NK-92 treated with Interleukin-12 subunit alpha and Interleukin-12 subunit beta, amount 100 ng/mL, for 24 hours (cell line): ENCODE measurements at places on chromosomes 13 and 19.

- DNase-seq, result no peak
These were observed 199.2 kb downstream of the TM9SF2 start for GRCh38 chr13:99700468-99700867.

DNA sequence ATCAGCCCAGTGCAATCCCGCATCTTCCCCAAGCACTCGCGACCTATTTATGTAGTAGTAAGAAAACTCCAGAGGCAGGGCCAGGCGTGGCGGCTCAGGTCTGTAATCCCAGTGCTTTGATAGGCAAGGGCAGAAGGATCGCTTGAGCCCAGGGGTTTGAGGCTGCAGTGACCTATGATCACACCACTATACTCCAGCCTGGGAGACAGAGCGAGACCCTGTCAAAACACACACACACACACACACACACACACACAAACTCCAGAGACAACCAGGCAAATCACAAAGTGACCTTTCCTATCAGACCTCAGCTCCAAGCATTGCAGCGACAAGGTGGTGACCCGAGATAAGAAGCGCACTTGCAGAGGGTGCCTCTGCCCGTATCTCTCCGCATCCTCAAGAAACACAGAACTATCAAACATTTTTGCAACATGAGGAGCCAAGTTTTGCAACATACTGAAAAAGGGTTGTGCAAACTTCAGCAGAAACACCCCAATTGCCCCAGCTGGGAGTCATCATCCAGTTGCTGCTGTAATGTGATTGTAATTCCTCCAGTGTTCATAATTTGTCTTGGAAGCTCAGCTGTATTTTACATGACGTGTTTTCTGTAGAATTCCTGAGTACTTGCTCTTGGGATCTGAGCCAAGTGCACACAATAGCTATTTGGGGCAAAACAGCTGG is 8.7 kb upstream of the KLF2 start:
- no peak for DNase-seq

DNA sequence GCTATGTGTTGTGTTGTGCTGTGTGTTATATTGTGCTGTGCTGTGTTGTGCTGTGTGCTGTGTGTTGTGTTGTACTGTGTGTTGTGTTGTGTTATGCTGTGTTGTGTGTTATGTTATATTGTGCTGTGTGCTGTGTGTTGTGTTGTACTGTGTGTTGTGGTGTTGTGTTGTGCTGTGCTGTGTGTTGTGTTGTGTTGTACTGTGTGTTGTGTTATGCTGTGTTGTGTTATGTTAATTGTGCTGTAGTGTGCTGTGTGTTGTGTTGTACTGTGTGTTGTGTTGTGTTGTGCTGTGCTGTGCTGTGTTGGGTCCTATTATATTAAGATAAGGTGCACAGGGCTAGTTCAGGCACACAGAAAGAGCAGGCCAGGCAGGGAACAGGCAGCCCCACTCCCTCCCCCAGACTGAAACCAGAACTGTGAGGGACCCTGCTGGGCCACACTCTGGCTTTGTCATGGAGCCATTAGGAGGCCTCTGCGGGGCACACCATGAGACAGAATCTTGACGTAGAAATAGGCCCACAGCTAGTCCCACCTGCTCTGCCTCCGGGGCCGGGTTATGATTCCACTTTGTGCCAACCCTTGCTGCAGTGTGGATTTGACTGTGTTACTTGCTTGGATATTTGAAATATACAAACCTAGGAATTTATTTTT is 12.1 kb downstream of the SOX1 start:
- no peak for DNase-seq

GRCh38 chr13:30798776-30799355 is 63.5 kb downstream of the ALOX5AP start:
- DNase-seq, result no peak

DNA sequence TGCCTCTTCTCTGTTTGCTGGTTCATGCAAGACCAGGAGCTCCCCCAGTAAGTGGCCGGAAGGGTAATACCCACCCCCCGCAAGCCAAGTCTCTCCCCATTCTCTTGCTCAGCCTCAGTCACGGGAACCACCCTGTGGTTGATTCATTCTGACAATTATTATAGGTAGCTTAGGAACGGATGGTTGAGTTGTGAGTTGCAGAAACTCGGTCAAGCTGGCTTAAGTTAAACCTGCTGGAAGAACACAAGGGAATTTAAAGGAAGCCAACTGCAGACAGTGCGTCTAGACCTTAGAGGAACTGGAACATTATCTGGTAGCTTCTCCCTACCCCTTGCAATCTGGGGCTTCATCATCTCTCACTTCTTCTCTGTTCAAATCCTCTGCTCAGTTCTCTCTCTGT is 8.9 kb downstream of the FPR1 start:
- DNase-seq, result no peak

DNA sequence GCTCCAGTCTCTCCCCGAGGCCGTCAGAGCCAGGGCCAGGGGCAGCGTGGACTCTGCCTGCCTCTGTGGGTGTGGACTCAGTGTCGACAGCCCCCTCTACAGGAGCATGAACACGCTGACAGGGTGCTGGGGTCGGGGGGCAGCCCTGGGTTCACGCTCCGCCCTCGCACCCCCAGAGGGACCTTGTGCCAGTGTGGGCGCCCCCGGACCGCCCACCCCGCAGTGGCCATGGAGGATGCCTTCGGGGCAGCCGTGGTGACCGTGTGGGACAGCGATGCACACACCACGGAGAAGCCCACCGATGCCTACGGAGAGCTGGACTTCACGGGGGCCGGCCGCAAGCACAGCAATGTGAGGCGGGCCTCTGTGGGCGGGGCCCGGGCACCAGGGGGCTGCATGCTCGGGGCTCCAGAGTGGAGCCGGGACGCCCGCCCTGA is 8.3 kb downstream of the TRPM4 start:
- no peak for DNase-seq

DNA sequence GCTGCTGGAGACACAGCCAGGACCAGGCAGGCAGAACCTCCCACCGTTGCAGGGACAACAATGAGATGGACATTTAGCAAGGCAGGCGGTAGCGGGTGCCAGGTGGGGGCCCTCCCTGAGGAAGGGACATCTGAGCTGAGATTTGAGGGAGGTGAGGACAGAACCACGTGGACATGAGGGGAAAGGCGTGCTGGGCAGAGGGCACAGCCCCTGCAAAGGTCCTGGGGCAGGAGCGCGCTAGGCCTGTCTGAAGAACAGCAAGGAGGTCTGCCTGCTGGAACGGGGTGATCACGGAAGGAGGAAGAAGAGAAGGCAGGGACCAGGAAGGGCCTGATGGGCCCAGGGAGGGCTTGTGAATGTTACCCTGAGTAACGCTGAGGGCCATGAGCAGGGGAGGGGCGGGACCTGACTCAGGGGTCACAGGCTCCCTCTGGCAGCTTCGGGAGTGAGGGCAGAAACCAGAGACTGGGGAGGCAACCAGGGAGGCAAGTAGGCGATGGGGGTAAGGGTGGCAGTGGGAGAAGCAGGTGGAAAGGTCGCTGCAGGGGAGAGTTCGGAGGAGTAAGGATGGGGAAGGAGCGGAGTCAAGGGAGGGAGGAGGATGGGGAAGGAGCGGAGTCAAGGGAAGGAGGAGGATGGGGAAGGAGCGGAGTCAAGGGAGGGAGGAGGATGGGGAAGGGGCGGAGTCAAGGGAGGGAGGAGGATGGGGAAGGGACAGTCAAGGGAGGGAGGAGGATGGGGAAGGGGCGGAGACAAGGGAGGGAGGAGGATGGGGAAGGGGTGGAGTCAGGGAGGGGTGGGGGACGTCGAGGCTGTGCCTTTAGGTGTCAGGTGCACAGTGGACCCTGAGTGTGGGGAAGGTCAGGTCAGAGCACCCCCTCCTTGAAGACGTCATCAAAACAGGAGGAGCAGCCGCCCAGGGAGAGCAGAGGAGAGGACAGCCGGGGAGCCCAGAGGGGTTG is 15.7 kb upstream of the B3GNT3 start:
- DNase-seq, result no peak

GRCh38 chr19:33407716-33408115 is 34.2 kb downstream of the CEBPG start:
- no peak for DNase-seq

GRCh38 chr19:7595466-7596133 is at the start of gene CAMSAP3:
Gene CAMSAP3, plus strand, starts transcription at chr19:7595863. Its CDS starts 140 bp downstream, at chr19:7596003.
- DNase-seq, result no peak

DNA sequence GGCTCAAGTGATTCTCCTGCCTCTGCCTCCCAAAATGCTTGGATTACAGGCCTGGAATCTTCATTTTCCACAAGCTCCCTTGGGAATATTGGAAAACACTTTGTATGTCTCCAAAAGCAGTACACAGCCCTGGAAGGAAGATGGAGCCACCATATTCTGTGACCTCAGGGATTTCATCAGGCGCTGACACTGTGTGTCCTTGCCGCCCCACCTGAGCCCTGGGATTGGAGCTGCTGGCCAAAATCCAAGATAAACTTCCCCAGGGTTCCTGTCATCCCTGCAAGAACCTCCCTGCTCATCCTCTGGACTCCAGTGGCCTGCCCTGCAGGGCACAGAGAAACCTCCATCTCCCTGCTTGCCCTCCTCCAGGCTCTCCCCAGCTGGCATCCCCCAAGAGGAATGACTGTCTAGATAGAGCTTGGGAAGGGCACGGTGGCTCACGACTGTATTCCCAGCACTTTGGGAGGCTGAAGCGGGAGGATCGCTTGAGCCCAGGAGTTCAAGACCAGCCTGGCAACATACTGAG is 1.3 kb upstream of the GNG7 start:
- DNase-seq, result no peak

GRCh38 chr19:4732680-4733114 is 9.1 kb upstream of the DPP9 start:
- peak; percentile 17 for DNase-seq

GRCh38 chr19:32022044-32022640 is 323.3 kb upstream of the ZNF507 start:
- no peak for DNase-seq

DNA sequence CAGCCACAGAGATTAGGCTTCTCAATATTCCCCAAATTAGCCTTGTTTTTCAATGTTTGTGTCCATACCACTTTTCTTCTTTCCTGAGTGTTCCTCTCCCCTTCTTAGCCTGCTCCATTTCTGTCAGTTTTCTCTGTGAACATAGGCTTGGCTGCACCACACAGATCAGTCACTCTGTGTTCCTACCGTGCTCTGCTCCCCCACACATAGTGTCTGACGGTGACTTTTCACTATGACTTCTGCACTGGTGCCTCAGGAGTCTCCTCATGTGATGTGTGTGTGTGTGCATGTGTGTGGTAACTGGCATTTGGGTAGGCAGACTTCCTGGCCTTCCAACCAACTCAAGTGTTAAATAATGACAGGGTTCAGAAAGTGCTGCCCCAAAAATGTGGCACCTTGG is 47.9 kb upstream of the MYCBP2 start:
- DNase-seq, result no peak

- DNase-seq, result no peak
These were observed 446 bp upstream of the ZNF83 start for GRCh38 chr19:52638601-52639000.

DNA sequence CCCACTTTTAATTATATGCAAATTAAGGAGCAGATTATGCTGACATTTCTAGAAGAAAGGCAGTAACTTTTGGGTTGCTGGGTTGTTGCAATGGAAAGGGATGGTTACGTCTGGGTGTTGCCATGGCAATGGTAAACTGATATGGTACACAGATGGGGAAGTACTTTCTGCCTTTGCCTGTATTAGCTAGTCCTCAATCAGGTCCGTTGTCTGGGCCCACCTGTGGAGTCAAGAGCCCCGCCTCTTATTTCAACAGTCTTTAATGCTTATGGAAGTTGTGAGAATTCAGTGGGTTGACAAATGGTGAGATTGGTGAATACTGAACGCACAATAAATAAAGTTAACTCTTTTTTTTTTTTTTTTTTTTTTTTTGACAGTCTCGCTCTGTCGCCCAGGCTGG is 30.6 kb upstream of the DPP9 start:
- DNase-seq, result no peak

GRCh38 chr19:51194527-51195315 is 30.2 kb upstream of the CD33 start:
- DNase-seq, result no peak

DNA sequence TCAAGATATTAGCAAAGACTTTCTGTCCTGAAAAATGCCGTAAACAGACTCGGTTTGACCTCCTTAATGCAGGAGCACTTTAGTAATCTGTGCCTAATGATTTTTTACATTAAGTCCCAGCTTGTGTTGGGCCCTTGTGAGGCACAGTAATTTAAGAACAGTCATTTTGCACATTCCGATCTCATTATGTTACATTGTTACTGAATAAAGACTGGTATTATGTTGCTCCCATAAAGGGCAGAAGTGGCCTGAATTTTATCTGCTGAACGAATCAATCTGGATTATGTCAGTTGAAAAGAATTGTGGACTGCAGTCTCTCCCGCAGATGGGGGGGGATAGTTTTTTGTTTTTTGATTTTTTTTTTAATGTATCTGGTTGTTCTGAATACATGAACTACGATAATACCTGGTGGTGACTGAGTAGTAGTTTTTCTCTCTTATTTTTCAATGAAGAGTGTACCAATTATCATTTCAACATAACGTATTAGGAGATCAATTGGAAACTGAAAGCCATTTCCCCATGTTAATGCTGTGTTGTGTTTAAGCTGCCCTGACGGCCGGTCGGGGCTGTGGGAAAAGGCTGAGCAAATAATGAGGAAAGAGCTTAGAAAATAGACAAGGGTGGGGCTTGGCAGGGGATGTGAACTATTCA is 290.2 kb downstream of the ZNF536 start:
- no peak for DNase-seq

- no peak for DNase-seq
These were observed 221.8 kb downstream of the OLFM4 start for GRCh38 chr13:53250272-53250875.

DNA sequence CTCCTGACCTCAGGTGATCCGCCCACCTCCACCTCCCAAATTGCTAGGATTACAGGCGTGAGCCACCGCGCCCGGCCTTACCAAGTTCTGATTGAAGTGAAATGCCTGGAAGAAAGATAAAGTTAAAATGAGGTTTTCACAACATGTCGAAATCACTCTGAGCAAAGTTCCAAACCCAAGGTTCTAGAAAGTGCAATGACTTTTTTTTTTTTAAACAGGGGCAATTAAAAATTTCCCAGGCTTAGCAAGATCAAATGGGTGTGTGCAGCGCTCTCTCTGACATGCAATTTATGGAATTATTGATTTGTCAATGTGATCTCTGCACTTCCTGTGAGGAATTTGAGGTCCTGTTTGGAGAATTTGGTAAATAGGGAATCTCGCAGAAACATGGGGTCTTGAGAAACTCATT is 12.8 kb upstream of the MAP2K2 start:
- DNase-seq, result no peak

DNA sequence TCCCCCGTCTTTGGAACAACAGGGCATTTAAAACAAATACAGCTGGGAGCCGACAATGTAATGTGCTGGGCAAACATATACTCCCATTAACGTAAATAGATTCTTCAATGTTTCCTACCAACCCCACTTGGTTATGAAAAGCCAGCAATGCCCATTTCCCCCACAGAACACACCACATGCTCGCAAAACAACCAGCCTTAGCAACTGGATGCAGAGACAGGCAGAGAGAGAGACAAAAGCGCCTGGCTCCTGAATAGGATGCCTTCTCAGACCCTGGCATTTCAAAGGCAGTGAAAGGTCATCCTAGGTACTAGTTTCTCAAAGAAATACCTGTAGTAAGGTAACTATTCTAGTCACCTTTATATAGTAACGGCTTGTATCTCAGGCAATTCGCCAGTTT is 462.9 kb downstream of the ITGBL1 start:
- no peak for DNase-seq

GRCh38 chr13:45827318-45827717 is 24.2 kb downstream of the SIAH3 start:
- DNase-seq, result no peak
